ENCODE measurements at places on chromosomes 3 and 15.

GRCh38 chr3:170725285-170725731, 139.4 kb upstream of the SLC7A14 start:
- no peak for DNase-seq

GRCh38 chr3:135907422-135908165, 57.9 kb upstream of the PPP2R3A start:
- no peak for DNase-seq

DNA sequence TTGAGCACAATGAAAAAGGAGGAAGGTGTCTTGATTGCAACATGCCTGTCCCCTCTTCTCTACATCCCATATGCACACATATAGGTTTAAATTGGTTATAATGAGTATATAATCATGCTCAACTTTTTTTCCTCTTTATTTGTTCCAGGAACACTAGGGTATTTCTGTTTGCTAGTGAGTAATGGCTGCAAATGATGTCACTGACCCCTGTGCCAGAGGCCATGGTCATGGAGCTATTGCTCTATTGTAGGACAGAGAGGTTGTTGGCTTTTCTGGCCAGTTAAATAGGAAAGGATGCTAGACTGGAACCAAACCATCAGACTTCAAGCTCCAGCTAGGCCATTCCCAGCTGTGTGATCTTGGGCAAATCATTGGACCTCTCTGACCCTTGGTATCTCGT, 9.6 kb downstream of the ARHGEF3 start:
- no peak for DNase-seq

GRCh38 chr3:41175365-41175764, 23.9 kb upstream of the CTNNB1 start:
- DNase-seq = no peak

- DNase-seq = no peak
Measured at GRCh38 chr3:47318916-47319315, 36.2 kb downstream of the KLHL18 start.

DNA sequence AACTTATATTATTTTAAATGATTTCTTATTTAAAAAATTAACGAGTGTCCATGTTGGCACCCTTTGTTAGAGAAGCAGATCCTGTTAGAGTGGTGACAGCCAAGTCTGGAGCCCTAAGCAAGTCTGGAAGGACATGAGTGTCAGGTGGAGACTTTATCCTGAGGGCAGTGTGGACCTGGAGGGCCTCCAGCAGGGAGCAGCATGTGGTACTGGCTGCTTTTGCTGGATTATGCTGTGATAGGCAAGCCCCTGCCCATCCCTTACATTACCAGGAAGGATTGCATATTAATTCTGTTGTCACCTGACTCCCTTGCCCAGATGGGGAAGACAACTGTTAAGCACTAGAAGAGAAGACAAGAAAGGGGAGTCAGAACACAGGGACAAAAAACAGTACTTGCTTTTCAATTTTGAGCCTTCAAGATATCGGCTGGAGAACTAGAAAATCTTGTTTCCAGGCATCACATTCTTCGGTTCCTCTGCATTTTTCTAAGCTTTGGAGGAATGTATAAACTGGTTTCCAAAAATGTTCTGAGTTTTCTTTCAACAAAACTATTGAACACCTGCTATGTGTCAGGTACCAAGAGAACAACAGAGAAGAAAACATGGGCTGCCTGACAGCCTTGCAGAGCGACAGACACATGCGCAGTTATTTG, 22.7 kb downstream of the ZNF860 start:
- no peak for DNase-seq

DNA sequence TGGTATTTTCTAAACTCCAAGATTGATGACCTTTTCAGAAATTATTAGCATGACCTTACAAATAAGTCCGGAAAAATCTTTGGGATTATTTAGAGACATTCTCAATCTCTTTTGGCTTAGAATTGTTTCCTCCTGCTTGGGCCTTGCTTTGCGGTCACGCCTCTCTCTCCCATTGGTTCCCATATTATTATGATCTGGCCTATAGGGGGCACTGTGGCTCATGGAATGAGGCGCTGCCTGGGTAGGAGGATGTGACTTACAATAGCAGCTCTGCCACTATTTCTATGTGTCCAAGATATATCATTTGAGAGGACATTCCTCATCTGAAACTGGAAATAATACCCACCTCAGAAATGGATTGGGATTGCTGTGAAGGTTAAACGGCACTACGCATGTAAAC, 464.9 kb downstream of the MFSD1 start:
- DNase-seq = no peak

DNA sequence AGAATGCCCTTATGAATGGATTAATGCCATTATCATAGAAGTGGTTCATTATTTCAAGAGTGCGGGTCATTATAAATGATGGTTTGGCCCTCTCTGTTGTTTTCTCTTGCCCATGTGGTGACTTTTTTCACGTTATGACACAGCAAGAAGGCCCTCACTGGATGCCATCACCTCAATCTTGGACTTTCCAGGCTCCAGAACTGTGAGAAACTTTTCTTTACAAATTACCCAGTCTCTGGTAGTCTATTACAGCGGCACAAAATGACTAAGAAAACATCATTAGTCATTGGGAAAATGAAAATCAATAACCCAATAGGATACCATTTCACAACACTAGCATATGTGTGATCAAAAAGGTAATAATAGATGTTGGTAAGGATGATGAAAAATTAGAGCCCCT, 119.0 kb upstream of the LPP start:
- DNase-seq = no peak

GRCh38 chr15:90000186-90001001, 730 bp upstream of the ZNF710 start:
- DNase-seq = no peak

DNA sequence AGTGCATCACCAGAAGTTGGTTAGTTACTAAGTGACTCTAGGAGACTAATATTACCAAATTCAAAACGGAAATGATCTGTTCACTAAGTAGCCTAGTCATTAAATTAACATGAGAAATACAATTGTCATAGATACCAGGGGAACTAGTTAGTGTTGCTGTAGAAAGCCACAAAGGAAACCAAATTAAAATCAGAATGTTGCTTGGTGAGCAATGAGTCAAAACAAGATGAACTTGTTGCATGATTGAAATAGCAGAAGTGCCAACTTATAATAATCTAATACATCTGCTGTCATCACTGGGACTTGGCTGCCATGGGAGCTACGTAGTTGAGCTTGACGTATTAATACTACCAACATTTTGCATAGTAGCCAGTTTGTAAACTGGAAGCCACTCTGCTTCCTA, 458.1 kb downstream of the DIPK2A start:
- no peak for DNase-seq

DNA sequence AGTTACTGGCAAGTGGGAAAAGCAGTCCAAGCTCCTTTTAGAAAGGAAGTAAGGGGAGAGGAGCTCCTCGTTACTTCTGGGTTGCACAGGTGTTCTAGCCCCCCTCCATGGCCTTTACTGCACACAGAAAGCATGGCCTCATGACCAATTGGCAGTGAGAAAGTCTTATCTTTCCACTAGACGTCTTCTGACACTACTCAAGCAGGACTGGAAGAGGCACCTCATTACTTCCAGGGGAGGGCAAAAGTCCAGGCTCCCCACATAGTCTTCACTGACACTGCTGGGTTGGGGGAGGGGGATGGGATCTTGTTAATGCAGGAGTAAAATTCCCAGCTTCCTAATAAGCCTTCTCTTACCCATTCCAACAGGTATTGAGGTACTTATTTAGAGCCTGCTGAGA, 27.6 kb upstream of the TM2D3 start:
- no peak for DNase-seq

DNA sequence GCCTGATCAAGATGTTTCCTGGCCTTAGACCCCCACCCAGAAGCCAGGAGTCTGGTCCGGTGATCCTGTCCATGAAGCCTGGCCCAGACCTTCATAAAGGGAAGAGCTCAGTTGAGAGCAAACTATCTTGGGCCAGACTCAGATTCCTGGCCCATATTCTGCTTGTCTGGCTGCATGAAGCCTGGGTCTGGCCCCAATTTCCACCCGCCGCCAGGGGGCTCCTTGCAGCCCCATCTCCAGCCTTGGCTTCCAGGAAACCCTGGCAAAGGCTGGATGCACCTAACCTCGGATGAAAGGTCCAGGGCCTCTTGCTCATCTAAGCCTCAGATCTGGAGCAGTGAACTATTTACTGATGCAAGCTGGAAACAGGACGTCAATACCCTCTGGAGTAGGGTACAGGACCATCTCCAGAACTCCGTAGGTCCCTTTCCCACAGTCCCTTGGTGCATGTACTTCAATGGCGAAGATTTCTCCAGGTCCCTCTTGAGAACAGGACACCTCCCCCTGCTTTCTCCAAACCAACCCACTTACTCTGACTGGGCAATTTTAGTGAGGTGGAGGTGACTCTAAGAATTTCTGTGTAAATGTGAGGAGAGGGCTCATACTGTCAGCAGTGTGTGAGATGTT, 5.6 kb downstream of the FOXL2 start:
- no peak for DNase-seq

GRCh38 chr15:78206326-78207109, 27.8 kb downstream of the ACSBG1 start:
- no peak for DNase-seq

GRCh38 chr3:78348664-78349063, 1308.8 kb downstream of the ROBO2 start:
- no peak for DNase-seq

GRCh38 chr3:4758249-4758860, 220.9 kb upstream of the BHLHE40 start:
- DNase-seq = no peak

GRCh38 chr3:25478211-25478757, 50.2 kb downstream of the RARB start:
- DNase-seq = no peak

GRCh38 chr3:13125092-13126015, 52.1 kb upstream of the IQSEC1 start:
- DNase-seq = no peak

DNA sequence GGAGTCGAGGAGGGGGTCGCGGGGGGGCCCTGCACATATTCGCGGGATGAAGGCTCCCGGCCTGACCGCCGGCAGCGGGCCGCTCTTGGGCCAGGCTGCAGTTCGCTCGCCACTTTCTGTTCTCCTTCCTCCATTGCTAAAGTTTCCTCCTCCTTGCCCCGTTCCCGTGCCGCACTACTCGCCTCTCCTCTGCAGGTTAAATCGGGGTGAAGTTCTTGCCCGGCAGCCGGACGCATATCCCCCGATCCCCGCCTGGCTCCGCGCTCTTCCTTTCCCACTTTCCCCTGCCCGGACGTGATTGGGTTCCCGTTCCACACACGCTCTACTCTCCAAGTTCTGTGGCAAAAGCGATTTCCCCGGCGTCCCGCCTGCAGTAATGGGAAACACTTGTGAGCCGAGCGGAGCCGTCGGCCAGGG, 556 bp downstream of the CRYBG3 start:
- no peak for DNase-seq

DNA sequence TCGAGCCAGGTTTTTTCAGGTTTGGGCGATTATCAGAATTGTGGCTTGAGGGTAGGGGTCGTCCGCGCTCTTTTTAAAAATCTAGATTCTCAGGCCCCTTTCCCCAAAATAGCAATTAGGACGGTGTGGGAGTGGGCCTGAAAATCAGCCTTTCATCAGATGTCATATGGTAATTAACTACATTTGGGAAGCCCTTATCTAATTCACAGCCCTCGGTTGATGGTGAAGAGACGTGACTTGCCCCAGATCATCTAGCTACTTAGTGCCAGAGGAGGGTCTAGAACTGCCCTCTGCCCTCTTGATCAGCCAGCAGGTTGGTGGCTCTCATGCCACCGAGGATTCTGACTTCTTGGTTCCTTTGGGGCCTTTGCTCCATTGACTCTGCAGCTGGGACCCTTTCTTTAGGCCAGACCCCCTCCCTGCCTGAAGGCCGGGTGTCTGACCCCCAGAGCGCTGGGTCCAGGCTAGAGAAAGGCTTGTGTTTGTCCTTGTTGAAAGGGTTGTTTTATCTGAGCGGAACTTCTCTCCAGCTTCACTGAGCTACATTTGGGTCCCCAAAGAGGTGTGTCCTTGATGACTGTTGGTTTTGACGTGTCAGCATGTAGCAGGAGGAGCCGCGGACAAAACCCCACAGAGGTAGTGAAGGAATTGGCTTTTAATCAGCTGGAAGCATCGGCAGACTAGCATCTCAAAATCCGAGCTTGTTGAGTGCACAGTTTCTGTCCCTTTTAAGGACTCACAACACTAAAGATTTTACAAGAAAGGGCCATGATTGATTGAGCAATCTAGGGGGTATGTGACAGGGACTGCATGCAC, 857 bp downstream of the AEN start:
- no peak for DNase-seq

DNA sequence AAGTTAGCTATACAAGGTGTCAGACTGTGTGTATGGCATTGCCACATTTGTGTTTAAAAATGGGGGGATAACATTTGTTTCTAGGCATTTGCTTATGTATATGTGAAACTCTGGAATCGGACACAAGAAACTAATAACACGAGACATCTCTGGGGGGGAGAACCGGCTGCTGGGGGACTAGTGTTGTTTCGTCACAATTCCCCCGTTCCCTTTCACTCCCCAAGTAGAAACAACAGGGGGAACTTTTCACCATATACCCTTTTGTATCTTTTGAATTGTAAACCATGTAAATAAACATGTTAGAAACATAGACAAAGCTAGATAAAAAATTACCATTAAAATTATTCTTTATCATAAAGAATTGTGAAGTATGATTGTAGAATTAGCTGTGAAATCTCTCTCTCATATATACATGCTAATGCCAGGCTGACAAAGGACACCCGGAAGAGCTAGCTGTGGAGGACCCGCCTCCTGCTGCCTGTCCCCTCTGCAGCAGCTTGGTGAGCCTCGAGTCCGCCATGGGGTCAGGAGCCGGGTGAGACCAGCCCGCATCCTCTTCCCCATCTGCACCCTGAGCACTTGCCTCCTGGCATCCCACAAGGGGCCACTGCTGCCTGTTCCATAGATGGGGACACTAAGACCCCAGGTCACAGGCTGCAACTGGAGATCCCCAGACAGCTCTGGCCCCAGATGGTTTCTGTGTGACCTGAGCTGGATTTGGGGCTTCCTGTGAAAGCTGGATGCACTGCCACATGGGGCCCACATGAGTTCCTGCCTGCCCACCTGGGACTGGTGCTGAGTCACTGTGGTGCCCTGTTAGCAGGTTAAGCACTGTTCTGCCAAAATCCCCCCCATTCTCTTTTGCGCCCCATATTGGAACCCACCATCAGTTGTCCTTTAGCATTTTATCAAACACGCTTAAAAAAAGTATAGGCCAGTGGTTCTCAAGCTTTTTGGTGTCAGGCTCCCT, 91.6 kb downstream of the IQSEC1 start:
- DNase-seq = no peak

DNA sequence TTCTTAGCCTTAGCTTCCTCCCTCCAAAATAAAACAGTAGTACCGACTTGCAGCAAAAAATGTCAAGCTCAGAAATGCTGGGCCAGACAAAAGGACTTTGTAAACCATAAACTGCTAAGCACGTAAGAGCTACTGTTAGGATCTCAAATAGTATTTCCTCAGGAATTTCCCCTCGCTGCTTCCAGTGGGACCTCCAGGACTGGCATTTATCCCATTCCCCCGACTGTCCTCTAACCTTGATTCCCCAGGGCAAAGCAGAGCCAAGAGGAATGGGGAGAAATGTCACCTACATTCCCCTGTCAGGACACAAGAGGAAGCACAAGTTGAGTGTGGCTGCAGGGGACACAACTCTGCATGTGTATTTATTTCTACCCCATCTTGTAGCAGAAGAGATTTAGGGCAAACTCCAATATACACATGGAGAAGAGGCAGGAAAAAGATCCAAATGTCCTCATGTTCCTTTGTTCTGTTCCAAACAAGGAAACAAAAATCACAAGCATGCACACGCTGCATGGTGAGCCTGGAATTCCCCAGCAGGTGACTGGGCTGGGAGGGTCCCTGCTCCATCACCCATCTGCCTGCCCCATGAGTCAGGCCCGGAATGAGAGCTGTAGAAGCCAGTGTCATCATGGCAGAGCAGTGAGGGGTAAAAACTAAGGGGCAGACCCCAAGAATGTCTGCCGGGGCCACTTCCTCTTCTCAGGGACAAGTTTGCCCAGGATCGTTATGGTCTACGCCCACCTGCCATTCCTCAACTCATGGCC, 4.2 kb downstream of the STOML1 start:
- no peak for DNase-seq

Measured in activated CD4-positive, alpha-beta T cell treated with anti-CD3 and anti-CD28 coated beads for 24 hours (primary cell).